ENCODE measurements at places on chromosomes 7 and 10.
A peak's percentile ranks its signal among the peaks of the same experiment; 100 is the strongest.

GRCh38 chr7:77524731-77525130, 12.4 kb upstream of the PTPN12 start:
- no peak for DNase-seq

- no peak for DNase-seq
These were observed 1.1 kb downstream of the TRRAP start for GRCh38 chr7:98879198-98879978.

- no peak for DNase-seq
These were observed 253.8 kb downstream of the CREB5 start for GRCh38 chr7:28666154-28666553.

GRCh38 chr10:61342858-61343572, 110.2 kb downstream of the TMEM26 start:
- DNase-seq: no peak

DNA sequence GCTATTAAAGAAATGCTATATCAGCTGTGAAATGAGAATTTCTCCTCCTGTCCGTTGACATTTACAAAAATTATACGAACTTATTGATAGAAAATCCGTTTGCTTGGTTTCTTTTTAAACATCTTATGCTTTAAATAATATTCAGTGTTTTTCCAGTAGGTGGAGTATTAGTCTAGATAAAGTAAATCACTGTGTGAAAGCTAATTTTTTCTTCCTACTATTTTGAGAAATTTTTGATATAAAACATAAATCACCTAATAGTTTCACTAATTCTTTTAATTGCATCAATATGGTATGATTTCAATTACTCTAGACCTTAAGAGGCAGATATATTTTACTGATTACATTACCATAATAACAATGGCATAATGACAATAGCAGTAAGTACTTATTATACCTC, 335.2 kb upstream of the C7orf33 start:
- DNase-seq: no peak

DNA sequence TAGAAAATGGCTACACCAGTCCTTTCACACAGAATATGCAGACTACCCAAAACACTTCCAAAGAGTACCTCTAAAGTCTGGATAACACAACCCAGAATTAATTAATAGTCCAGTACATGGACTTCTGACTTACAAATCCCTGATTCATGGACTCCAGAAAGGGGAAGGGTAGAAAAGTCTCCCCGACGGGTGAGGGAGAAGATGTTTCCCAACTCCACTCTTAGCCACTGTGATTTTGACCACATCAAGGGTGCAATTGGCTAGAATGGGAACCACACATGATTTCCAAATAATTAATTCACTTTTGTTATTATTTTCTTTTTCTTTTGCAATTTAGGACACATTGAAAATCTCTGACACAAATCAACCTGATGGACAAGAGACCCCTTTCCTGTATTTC, 1.4 kb downstream of the TMEM130 start:
- DNase-seq: no peak

DNA sequence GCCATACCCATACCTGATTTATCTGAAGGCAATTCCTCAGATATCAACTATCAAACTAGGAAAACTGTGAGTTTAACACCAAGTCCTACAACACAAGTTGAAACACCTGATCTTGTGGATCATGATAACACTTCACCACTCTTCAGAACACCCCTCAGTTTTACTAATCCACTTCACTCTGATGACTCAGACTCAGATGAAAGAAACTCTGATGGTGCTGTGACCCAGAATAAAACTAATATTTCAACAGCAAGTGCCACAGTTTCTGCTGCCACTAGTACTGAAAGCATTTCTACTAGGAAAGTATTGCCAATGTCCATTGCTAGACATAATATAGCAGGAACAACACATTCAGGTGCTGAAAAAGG, 69.0 kb upstream of the RSBN1L start:
- no peak for DNase-seq

- no peak for DNase-seq
These were observed 48.2 kb upstream of the NPTX2 start for GRCh38 chr7:98568891-98569290.

GRCh38 chr7:12685550-12685949, 1.9 kb upstream of the ARL4A start:
- DNase-seq: peak; percentile 25

DNA sequence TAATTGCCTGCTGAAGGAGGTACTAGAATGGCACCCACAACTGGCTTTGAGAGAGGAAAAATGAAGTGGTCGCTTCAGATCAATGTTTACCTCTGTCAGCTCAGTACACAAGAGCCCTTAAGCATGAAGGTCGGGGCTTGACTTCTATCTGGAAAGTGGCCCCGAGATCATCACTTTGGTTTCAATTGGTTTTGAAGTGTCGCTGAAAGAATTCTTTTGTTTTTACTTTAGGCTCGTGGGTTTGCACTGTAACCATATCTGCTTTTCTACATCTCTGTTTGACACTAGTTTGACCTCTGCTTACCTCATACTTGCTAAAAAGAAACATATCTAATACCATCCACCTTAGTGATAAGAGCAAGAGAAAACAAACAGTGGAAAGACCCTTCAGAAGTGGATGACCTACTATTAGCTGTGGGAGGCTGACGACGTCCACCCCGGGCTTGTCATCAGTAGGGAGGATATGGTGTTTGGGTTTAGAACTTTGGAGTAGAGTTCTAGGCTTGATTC, 361.8 kb downstream of the GATA3 start:
- no peak for DNase-seq

GRCh38 chr10:116838143-116838725, 11.1 kb upstream of the ENO4 start:
- no peak for DNase-seq

- DNase-seq: no peak
These were observed 70.5 kb upstream of the ABI1 start for GRCh38 chr10:26931223-26931622.

DNA sequence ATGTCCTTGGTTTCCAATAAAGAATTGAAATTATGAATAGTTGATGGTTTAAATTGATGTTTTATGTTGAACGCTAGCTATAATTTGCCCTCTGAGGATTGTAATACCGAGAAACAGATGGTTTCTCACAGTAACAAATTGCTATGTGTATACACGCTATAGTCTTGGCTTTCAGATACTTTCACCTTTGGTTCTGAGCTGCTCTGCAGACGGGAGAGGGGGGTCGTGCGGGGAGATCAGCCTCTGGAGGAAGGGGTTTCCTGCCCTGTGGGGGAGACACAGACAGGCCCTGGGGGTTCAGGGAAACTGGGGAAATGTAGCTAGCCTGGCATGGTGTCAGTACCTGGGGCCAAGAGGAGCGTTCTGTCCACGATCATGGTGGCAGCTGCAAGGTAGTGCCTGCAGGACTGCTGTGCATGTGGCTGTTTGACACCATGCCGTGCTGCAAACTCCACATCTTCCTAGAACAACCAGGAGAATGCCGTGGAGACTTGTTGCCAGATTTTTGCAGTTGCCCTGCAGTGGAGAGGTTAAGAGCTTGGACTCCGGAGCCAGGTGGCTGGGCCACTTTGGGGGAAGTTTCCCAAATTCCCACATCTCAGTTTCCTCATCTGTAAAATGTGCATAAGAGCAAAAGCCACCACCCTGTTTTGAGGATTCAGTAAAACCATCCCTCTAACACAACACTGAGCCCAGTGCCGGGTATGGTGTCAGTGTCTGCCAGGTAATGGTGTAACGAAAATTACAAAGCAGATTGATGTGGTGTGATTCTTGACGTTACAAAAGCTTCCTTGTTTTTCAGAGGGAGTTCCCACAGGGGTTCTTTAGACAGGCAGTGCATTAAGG, 167.9 kb downstream of the CUX1 start:
- no peak for DNase-seq

GRCh38 chr7:5672468-5672867, 109.0 kb downstream of the RNF216 start:
- no peak for DNase-seq

DNA sequence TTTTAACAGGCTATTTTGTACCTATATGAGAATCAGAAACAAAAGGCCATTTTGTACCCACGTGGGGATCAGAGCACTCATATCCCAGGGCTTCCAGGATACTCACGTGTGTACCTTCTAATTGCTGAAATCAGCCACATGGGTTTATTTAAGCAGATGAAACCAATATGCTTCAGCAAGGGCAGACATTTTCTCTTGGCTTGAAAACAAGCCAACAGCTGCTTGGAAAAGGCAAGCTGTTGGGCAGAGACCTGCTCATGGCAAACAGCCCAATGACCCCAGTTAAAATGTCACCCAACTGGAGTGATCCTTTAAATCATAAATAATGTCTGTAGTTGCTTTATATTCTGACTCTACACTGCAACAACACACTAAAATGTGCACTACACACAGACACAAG, 26.5 kb upstream of the TOMM7 start:
- DNase-seq: no peak

DNA sequence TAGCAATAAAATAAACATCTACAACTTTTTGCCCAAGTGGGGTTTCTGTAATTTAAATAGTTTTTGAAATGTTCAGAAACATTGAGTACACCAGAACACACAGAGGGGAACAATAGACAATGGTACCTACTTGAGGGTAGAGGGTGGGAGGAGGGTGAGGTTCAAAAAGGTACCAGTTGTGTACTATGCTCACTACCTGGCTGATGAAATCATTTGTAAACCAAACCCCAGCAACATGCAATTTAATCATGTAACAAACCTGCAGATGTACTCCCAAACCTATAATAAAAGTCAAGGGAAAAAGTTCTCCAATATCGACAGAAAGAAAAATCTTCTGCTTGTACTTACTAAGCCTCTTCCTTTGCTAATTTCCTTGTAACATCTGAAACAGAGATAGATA, 4.2 kb upstream of the TES start:
- DNase-seq: no peak

Data from amygdala (tissue), 56 donors.